ENCODE measurements at places on chromosomes 13 and 19.

DNA sequence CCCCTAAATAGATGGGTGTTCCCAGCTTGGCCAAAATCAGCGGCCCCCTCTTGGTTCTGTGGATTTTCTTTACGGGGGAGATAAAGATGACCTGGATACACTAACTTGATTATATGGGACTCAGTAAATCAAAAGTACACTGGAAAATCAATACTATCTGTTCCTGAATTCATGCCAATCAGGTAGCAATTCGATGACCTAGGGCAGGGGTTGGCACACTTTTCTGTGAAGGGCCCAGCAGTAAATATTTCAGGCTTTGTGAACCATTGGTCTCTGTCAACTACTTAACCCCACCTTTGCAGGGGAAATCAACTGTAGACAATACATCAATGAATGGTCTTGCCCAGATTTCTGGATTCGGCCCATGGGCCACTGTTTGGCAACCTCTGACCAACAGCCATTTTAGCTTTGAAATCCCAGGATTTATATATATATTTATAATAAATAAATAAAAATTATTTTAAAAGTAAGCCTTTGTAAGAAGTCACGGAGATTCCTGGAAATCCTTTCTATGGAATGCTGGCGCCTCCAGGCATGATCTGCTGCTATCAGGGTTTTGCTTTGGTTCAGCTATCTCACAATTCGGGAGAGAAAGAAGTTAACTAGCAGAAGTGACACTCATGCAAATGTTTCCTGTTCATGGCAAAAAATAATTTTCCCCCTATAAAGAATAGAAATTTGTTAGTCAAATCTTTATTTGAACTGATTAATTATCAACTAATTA lies 32.8 kb downstream of the SLC15A1 start:
- DNase-seq, result no peak

GRCh38 chr19:4717966-4718701 lies 5.5 kb downstream of the DPP9 start:
- DNase-seq, result no peak

GRCh38 chr13:36382030-36382429 lies 35.8 kb upstream of the SPART start:
- no peak for DNase-seq

- no peak for DNase-seq
These were observed 465.1 kb upstream of the SLC10A2 start for GRCh38 chr13:103531278-103531677.

DNA sequence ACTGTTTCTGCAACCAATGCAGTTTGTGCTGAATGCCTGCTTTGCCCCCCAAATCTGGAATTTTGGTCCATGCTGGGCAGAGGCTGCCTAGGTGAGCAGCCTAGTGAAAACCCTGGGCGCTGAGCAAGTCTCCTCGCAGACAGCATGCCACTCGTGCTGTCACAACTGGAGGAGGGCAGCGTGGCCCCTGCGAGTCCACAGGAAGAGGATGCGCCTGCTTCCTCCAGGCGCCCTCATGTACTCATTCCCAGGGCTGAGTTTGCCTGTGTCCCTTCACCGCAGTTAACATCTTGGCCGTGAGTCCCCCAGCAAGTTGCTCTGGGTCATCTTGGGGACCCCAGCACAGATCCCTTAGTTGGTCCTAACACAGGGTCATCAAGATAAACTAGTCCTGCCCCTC lies 26.2 kb upstream of the TMEM160 start:
- DNase-seq, result no peak

DNA sequence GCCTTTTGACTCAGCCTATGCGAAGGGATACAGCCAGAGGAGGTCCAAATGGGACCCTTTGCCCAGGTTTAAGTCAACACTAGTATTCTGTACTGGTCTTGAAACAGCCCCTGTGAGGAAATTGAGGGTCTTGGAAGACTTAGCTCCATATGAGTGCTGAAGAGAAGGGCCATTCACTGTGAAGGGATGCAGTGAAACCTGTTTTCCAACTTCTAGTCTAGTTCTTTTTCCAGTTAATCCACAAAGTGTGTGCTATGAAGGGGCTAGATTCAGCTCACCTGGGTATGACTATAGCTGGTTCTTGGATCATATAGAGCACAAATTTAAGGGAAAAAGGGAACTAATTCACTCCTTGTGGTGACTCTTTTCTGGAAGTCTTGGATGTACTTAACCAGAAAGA lies 4.0 kb downstream of the ZBTB32 start:
- DNase-seq, result no peak

DNA sequence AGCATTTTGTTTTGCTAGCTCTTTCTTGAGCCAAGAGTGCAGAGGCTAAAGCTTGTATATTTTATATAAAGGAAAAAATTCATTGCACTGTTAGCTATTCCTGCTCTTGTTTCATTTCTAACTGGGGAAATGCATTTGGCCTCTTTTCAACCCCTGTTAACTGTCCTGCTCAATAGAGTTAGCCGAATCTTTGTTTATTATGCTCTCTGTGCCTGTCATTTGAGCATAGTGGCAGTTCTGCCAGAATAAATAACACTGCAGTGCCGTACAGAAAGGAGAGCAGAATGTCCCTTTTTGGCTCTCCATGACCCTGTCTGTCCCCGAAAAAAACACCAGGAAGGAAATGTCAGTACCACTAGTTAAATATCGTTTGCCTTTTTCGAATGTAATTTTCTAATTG lies 350.8 kb downstream of the MYO16 start:
- DNase-seq, result no peak

GRCh38 chr13:27263438-27263837 lies 7.2 kb upstream of the RASL11A start:
- DNase-seq, result no peak

DNA sequence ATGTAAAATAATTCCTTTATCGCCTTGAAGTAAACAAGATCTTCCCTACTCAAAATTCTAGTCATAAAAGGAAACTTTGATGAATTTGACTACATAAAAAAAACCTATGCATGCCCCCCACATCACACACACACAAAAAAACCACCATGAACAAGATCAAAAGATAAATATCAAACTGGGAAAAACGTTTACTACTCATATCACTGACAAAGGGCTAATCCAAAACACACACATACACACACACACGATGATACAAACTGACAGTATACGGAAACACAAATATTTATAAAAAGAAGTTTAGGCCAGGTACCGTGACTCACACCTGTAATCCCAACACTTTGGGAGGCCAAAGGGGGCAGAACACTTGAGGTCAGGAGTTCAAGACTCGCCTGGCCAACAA lies 61.9 kb downstream of the TSC22D1 start:
- DNase-seq, result no peak

DNA sequence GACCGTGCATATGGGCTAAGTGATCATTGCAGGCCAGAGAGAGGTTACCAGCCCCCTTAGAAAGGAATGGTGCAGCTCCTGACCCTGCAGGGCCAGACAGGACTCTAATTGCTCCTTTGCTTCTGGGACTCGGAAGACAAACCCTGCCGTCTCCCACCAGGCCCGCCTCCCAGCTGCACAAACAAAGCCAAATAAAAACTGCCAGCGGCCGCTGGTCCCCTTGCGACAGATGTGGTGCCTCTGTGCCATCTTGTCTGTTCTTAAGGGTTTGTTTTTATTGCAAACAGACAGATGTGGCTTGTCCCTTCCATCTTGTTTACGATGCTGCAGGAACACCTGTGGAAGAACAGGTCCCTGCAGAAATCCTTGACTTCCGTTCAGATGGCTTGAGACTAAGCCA lies 434.4 kb upstream of the TSHZ3 start:
- no peak for DNase-seq

DNA sequence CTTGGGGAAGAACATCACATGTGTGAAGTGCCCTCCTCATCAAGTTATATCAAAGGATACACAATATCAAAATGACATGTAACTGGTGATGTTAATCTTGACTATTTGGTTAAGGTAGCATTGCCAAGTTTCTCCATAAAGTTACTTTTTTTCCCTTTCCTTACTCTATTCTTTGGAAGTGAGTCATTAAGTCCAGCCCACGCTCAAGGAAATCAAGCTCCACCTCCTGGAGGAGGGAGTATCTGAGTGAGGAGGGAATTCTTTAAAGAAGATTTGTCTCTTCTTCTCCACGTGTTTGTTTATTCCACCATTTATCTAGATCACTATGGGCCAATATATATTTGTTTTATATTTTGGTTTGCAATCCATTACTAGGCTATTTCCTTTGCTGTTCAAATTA lies 33.6 kb upstream of the FNDC3A start:
- no peak for DNase-seq

- no peak for DNase-seq
These were observed 3.1 kb upstream of the KLK3 start for GRCh38 chr19:50851620-50852019.

DNA sequence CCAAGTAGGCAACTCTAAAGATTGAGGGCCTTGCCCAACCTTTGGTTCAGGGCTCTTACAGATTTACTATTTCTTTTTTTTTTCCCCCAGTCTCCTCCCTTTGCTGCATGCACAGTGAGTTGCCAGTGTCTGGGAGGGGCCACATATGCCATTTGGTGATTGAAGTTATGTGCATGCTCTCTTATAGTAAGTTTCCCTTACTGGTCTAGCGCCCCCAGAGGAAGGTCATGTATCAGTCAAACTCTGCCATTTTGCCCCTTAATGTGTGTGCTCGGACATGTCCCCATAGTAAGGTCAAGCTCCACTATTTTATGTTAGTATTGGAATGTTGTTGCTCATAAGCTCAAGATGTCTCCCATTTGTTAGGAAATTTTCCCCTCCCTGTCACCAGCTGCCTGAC lies 1138.0 kb upstream of the SLC10A2 start:
- no peak for DNase-seq

DNA sequence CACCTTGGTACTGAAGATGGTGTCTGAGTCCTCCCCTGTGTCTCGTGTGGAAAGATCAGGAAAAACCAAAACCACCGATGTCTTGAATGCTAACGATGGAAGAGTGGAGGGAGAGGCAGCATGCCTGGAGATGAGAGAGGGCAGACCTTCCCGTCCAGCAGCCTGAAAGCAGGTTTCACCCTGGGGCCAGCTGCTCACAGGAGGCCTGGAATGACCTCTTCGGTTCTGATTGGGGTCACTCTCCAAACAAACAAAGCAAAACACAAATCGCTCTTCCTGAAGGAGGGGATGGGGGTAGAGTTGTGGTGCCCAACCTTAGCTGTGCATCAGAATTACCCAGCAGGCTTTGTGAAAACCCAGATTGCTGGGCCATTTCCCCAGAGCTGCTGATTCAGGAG lies 142.3 kb upstream of the SOX1 start:
- no peak for DNase-seq

DNA sequence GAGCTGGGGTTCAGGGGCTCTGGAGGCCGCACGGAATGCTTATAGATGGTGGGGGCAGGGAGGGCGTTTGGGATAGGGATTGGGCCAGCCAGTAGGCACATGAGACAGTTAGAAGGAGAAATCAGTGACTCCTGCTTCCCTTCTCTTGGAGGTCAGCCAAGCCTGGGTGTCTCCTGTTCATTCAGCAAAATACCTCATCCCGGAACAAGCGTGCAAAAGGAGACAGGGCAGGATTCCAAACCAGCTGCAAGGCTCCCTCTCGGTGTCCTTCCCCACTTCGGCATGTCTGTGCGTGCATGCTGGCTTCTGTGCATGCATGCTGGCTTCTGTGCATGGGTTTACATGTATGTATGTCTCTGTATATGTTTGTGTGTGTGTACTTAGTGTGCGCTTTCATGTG lies 37.3 kb upstream of the PEPD start:
- peak; percentile 69 for DNase-seq

GRCh38 chr13:25860265-25860664 lies 191.6 kb downstream of the SHISA2 start:
- DNase-seq, result no peak

DNA sequence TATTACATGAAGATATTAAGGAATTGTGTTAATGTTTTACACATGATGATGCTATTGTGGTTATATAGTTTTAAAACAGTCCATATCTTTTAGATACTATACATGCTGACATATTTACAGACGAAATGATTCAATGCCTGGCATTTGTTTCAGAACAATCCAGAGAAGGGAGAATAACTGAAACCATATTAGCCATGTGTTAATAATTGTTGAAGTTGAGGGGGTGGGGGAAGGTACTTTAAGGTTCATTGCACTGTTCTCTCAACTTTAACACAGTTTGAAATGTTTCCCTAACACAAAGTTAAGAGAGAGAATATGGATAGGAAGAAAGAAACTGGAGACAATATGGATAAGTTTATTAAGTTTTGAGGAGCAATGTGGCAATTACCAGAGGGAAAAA lies 5.8 kb downstream of the CRYL1 start:
- DNase-seq, result no peak

DNA sequence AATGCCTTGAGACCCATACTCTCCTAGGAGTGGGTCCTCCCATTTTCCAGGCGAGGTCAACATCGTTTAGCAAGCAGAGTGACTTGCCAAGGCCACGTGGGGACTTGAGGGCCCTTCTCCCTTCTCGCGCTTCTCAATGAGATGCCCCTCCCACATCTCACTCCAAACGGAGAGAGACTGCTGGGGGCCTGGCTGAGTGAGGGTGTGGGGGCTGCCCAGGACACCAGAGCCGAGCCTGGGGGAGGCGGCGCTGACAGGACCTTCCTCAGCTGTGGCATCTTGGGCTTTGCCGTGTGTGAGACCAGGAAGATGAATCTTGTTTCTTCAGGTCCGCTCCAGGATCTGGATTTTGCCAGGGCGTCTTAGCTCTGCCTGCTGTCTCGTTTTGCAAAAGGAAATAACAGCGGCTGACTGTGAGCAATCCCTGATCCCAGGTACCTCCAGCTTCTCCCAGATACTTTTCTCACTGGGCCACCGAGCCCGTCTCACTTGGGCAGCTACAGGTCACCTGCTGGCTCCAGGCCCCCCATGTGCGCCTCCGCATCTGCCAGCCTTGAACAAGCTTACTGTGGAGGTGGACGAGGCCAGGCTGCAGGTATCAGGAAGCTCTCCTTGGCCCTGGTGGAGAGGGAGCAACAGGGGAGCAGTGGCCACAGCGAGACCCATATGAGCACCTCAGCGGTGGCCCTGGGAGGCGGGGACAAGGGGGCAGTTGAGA lies 6.0 kb downstream of the COX6B2 start:
- DNase-seq, result no peak

DNA sequence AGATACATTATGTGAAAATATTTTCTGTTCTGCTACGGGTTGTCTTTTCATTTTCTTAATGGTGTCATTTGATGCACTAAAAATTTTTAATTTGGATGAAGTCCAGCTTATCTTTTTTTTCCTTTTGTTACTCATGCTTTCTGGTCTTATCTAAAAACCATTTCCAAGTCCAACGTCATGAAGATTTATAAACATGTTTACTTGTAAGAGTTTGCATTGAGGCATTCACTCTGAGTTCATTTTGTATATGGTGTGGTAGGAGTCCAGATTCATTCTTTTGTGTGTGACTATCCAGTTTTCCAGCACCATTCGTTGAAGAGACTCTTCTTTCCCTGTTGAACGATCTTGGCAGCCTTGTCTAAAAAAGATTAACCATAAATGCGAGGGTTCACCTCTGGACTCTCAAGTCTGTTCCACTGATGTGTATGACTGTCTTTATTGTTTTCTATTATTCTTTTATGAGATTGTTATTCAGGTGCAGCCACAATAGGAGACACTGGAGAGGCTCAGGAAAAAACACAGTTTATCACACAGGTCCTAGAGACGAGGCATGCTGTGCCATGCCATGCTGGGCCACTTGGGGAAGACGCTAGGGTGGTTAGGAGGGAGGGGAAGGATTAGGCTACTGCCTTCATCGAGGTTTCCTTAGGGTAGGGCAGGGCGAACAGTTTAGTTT lies 35.0 kb downstream of the NAA16 start:
- DNase-seq, result no peak

Data from NCI-H1694 (cell line).